ENCODE measurements at places on chromosomes 12 and 14.

DNA sequence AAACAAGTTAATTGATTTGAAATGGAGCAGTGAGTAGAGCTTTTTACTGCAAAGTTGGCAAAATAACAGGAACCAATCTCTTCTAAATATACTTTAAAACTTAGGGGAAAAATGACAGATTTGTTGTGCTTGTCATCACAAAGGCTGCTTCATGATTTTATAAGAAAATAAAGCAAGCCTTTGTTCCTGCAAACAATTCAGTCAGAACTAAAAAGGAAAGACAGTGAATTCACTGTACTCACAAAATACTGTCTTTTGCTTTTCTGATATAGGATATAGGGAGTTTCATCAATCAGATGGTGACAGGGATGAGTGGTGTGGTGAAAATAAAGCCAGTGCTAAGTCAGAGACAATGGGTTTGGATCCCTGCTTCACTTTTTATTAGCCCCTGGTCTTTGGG, 126.0 kb downstream of the HELB start:
- no peak for DNase-seq

DNA sequence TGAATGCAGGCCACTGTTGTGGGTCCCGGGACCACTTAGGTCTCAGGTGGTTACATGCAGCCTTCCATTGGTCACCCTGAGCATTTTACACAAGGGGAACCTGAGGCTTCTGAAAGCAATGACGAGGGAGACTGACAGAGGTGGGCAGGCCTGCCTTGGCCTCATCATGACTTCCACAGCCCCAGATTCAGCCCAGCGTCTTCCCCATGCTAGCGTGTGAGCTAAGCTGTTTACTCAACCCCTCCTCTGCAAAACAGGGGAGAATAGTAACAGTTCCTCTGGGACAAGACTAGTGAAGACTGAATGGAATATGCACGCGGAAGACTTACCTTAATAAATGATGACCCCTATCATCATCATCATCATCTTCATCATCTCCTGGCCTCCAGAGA, 46.8 kb downstream of the VWF start:
- no peak for DNase-seq

DNA sequence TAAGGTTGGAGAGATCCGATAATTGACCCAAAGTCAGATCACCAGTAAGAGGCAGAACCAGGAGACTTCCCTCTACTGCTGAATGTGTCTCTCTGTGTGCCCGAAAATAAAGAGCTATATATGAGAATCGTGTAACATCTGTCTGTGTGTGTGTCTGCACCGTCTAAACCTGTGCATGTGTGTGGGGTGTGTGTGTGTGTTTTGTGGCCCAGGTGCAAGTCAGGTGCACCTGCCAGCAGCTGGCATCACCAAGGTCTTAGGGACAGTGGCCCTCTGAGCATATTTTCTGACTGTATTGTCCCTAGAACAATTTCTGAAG, 24.7 kb upstream of the KRT78 start:
- no peak for DNase-seq

DNA sequence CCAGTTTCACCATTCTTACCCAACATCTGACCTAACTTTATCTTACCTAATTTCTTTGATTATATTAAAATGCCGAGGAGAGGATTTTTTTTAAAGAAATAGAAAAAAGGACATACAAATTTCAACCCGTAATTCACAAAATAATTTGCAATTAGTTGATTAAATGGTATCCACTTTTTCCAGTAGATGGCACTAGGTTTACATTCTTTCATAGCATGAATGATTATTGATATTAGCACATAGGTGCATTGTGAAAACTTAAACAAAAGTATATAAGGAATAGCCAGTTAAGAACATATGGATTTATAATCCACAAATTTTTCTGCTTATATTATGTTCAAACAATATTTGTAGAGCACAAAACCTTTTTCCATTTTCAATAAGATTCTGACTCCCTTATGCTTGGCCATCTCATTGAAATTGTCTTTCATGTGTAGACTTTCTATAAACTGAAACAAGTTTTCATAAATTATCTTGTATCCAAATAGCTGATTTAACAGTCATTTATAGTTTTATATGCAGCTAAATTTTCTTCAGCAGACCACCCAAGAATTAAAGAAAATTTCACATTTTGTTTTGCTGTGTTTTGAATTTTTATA, 35.3 kb downstream of the MSRB3 start:
- DNase-seq: no peak

DNA sequence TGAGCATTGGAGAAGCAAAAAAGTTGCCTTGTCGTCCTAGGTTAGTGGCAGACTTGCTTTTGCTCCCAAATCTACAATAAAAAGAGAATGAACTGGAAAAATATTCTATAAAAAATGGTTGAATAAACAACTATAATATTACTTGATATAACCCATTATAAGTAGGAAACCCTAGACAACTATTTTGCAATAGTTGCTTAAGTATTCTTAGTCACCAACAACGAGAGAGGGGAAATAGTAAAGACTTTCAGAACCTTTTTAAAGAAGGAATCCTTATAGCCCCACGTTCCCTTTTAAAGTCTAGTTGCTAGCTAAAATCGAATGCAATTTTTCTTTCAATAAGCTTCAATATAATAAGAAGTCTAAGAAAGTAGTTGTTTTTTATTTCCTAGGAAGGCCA, 17.5 kb downstream of the AQP6 start:
- no peak for DNase-seq

DNA sequence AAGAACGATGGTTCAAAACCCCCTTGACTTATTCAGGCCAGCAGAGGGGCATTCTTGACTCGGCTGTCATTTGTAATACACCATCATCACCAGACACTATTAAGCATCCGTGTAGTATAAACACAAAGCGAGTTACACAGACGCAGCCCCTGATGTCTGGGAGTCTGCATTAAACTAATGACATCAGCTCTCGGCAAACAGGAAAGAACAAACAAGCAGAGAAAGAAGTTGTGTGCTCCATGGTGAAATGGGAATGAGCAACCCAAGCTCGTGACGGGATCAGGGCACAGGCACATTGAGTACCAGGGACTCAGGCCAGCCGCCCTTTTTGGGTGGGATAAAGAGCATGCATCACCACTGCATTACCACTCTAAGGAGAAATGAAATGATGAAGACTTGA, 460.1 kb downstream of the MED13L start:
- DNase-seq: no peak

GRCh38 chr14:72751276-72752033, 142.4 kb downstream of the DPF3 start:
- no peak for DNase-seq

DNA sequence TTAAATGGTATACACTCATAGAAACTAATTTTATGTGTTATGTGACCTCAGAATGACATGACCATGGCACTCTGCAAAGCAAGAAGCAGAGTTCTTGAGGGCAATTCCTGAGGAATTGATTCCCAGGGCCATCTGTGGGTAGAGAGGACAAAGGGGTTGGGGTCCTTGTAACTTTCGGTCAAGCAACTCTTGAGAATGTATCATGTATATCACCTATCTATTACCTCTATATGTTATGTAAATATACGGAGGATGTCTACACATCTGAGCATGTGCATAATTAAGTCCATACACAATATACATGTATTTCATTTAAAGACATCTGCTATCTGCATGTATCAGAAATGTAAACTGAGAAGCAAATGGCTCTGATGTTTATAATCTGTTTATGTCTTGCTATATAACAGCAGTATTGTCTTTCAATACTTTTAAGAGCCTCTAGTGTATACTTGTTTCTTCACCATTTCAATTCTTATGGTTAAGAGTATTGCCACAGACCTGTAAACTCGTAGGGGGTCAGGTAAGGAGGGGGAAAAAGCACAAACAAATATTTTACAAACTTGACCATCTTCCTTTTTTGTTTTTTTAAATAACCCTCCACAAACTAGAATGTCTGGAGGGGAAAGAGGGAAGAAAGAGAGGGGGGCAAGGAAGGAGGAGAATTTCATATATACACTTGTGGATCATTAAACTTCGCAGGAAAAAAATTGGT, 4.5 kb downstream of the FOXA1 start:
- DNase-seq: no peak

- DNase-seq: no peak
These were observed 11.9 kb downstream of the VRTN start for GRCh38 chr14:74360163-74360562.

DNA sequence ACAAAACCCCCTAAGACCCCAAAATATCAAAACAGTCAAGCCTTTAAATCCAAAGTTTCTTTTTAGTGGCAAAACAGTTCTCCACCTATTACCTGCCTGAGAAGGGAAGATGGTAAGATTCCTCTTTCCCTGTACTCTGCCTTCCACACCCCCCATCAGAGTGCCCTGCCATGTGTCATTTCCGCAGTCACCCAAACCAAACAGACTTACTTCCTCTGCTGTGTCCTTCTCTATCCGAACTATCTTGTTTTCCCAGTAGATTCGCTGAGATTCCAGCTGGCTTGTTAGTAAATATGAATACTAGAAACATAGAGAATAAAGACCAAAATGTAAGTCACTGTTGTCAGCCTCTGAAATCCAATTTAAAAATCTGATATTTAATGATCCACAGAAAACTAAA, 30.4 kb downstream of the BRAP start:
- no peak for DNase-seq

GRCh38 chr12:68075416-68075815, 84.1 kb downstream of the IFNG start:
- no peak for DNase-seq

DNA sequence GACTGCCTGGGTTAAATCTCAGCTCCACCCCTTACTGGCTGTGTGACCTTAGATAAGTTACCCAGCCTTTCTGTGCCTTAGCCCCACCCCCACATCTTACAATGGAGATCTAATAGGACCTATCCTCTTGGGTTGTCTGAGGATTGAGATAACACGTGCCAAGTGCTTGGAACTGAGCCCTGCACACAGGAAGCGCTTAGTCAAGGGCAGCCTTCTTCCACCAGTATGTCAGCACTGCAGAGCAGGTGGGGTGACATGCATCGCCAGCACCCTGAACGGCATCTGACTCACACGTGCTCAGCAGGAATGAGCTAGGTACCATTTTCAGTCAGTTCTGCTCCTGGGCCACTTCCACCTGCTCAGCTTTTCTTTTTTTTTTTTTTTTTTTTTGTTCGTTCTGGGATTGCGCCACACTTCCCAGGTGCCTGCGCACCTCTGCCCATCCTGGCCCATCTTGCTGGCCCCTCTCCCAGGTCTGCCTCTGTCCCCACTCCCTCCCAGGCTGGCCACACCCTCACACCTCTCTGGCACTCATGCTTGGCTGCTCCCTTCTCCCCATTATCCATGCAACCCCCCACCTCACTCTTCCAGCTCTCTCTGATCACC, 19.6 kb downstream of the LGMN start:
- DNase-seq: no peak

DNA sequence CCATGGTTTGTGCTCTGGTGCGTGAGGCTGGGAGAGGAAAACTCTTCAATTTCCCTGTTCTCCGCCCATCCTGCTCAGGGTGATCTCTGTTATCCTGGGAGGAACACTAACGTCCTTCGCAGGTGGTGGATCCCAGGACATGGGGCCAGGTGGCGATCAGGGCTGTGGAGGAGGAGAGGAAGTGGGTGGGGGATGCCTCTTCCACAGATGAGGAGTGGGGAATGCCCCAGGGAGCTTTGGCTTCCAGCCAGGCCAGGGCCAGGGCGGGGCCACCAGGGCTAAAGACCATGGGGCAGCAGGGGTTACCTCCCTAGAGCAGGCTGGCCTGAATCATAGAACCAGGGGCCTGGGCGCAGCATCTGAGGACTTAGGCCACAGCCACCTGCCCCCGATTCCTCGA, 3.3 kb upstream of the KRT75 start:
- DNase-seq: no peak

DNA sequence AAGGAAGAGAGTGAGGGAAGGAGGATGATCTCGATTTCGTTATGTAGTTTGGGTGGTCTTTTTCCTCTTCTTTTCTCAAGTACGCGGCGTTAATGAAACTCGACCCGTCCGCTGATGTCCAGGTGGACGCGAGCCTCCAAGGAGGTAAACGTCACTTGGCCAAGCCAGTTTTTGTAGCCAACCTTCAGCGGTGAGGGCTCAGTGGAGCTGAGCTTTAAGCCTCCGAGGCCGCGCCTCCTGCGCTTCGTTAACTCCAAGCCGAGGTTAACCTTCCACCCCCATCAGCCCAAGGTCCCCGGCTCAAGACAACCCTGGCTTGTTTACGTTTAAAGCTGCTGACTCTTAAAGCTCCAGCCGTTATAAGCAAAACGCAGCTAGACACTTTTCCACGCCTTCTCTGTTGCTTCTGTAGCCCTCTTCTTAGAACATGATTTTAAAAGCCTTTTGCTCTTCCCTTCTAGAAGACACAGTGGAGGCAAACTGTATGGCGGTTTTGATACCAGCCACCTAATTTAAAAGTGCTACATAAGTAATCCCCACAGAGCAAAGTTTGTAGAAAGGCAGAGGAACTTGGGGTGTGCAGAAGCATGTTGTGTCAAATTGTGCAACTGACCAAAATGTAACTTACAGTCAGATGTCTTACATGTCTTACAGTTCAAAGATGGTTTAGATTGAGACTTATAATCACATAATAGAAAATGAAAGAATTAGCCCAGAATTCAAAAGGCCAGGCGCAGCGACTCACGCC, 923 bp upstream of the ITPR2 start:
- peak; percentile 64 for DNase-seq

Data from sciatic nerve (tissue), 2 donors.